SK-N-SH treated with all-trans-retinoic acid at 6 μM for 48 hours (cell line): ENCODE measurements at places on chromosomes 5 and 9.

DNA sequence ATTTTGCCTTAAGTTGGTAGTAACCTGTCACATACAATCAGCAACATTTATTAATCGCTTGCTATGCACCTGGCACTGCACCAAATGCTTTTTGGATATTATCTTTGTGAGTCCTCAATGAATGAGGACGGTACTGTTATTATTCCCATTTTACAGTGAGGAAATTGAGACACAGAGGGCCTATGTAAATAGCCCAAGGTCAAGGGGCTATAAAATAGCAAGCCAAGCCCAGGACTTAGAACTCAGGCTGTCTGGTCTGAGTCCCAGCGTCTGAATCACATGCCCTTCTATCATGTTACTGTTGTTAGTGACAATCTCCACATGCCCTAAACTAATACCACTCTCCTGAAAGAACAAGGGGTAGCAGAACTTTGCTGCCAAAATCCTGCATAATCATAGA lies 60.0 kb downstream of the ERAP1 start:
- ATAC-seq: no peak

GRCh38 chr5:60010328-60010727 lies 116.8 kb upstream of the PDE4D start:
- peak; percentile 53; the same call in 1 of the 3 replicates for ATAC-seq

- ATAC-seq: no peak
Observed at GRCh38 chr9:107942856-107943255, 453.3 kb upstream of the KLF4 start.

DNA sequence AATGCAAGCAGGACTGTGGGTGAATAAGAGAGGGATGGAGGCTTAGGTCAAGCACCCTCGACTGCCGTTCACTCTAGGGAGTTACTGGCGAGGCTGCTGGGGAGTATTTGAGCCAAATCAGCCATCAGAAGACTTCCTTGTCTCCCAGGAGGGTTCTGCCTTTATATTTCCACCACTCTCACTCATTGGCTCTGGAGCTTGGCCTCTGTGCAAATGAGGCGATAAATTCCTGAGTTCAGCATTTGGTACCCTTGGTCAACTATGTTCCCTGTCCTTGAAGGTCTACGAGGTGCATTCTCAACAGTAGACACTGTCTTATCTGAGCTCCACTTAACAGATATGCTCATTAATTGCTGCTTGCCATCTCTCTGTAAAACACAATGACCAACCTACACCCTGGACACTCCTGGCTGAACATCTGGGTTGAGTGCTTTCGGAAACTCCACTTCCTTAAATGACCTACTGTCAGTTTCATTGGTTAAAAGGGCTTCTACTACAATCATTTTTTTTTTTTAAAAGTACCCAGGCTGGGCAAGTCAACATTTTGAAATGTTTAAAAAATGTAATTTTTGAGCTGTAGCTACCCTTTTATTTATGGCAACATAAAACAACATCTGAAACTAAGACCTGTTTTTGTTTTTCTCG lies 153.2 kb downstream of the NTRK2 start:
- ATAC-seq: no peak

- ATAC-seq: 0 out of 3 replicates have a peak, but pooled peaks have one; percentile 21
Observed at GRCh38 chr9:114263853-114264510, 58.9 kb upstream of the ORM1 start.

DNA sequence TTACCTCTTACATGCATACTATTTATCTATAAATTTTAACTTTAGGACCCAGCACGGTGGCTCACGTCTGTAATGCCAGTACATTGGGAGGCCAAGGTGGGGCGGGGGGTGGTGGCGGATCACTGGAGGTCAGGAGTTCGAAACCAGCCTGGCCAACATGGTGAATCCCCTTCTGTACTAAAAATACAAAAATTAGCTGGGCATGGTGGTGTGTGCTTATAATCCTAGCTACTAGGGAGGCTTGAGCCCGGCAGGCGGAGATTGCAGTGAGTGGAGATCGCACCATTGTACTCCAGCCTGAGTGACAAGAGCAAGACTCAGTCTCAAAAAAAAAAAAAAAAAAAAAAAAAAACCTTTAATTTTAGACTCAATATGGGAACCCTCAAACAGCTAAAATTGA lies 1582.6 kb upstream of the NUDT12 start:
- ATAC-seq: no peak

GRCh38 chr5:134240421-134240962 lies 14.6 kb upstream of the PPP2CA start:
- peak; percentile 75 for ATAC-seq

- no peak for ATAC-seq
Observed at GRCh38 chr9:127915325-127915752, 1.5 kb downstream of the ST6GALNAC4 start.

GRCh38 chr5:179801304-179802206 lies 5.1 kb downstream of the MGAT4B start:
- ATAC-seq: no peak

DNA sequence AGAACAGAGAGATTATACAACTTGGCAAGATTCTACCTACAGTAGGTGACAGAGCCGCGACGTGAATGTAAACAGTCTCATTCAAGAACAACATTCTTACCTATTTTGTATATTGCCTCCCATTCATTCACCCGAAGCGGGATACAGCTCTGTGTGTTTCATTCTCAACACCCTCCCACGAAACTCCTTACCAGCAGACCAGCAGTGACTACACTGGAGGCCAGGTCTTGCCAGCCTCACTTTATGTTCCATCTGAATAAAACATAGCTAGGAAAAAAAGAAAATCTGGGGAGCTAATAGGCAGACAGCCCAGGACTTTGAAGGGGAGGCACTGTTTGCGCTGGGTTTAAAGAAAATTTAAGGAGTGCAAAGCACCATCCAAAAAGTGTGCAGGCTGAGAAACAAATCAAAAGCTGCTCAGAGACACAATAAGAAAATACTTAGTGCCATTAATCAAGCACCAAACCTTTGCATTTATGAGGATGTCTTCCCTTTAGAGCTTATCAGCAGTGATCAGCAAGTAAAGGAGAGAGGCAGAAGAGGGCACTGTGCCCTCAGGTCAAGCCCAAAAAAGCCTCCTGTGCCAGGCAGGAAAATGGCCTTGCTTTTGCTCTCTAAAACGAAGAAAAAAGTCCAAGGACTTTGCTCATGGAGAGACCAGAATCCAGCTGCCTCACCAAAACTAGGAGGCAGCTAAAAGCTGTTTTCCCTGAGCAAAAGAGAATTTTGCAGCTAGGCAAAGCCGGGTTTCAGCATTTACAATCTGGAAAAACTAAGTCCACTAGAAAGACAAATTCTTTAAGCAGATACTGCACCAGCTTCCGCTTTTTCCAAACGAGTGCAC lies 295.1 kb downstream of the BNC2 start:
- ATAC-seq: peak; percentile 41

GRCh38 chr9:34958411-34958982 lies 412 bp downstream of the PHF24 start:
- ATAC-seq: no peak

- no peak for ATAC-seq
Observed at GRCh38 chr9:120375316-120375715, 204.7 kb downstream of the CDK5RAP2 start.

DNA sequence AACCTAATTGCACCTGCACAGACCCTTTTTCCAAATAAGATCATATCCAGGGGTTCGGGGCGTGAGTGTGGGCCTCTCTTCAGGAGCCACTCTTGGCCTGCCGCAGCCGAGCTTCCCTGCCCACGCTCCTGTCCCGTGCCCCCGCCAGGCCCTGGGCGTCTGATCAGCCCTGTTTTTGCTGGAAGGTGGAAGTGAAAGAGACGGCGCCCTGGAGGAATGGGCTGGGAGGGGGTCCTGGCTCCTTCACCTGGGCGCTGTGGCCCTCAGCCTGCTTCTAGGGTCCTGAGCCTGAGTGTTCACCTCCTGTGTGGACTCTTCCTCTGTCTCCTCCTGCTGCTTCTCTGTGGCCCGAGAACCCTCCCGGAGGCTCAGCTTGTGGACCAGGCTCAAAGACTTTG lies 11.2 kb upstream of the COL5A1 start:
- ATAC-seq: no peak
